Stimulated activated naive CD4-positive, alpha-beta T cell treated with Interleukin-2 at 50 U/mL for 16 hours (primary cell): ENCODE measurements at places on chromosomes 2 and 18.

DNA sequence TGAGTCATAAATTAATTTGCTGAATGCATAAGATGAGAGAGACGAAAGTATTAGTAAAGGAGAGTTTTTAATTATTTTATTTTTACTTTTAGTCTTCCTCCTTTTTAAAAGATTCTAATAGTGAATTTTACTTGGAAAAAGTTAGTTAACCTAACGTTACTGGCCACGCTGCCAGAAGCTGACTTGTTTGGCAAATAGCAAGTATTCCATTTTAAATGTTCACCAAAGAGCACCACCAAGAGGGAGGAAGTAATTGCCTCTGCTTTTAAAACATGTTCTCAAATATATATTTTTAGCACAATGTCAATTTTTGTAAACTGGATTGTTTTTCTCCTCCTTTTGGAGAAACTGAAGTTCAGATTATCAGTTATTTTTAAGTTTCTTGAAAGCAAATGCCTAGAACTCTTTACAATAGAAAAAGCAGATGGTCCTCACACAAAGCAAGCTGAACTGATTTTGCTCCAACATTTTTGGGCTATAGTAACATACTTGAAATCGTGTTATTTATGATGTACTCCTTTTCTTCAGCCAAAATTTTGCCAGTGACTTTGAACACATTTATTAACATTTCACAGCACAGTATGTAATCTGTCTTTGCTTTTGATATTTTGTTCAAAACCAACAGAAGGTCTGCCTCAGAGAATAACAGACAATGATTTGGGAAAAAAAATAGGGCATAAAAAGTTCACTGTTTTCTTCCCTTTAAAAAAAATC lies 1311.0 kb upstream of the FAM98A start:
- no peak for DNase-seq

- no peak for DNase-seq
Observed at GRCh38 chr2:173217116-173217840, 137.4 kb upstream of the CDCA7 start.

DNA sequence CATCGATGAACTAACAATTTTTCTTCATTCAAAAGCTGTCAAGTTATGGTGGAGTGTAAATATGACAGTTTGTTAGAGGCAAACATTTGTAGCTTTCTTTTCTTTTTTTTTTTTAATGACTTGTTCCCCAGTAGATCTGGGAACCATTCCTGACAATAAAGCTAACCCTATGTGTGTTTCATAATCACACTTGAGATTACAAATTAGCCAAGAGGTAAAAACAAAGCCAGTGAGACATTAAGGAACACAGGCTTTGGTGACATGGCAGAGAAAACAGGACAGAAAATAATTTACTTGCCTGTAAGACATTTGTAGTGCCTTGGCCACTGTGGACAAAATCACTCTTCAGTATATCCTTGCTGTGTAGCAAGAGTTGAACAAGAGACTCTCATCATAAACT lies 135.9 kb downstream of the UBE2E3 start:
- no peak for DNase-seq

- no peak for DNase-seq
Observed at GRCh38 chr18:48348739-48349138, 60.4 kb downstream of the ZBTB7C start.

DNA sequence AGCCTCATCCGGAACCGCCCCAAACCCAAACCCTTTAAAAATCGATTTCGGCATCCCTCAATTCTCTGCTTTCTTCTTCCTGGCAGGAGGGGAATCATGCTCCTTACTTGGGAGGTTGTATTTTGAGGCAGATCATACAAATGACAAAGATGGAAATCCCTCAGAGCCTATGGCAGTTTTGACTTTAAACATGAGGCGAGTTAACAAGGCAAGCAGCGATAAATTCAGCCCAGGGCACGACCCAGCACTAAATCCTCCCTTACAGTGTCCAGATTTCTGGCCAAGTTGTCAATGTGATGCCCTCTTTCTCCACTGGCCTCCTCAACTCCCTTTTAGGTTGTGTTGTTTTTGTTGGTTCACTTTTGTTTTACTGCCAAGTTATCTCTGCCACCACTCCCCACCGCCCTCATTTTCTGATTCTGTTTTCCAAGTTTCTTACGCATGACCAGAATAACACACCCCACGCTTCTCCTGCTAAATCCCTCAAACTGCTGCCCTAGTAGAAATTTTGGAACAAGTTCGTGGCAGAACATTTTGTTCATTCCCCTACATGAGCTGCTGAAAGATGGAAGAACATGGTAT lies 68.3 kb downstream of the CTAGE1 start:
- no peak for DNase-seq

DNA sequence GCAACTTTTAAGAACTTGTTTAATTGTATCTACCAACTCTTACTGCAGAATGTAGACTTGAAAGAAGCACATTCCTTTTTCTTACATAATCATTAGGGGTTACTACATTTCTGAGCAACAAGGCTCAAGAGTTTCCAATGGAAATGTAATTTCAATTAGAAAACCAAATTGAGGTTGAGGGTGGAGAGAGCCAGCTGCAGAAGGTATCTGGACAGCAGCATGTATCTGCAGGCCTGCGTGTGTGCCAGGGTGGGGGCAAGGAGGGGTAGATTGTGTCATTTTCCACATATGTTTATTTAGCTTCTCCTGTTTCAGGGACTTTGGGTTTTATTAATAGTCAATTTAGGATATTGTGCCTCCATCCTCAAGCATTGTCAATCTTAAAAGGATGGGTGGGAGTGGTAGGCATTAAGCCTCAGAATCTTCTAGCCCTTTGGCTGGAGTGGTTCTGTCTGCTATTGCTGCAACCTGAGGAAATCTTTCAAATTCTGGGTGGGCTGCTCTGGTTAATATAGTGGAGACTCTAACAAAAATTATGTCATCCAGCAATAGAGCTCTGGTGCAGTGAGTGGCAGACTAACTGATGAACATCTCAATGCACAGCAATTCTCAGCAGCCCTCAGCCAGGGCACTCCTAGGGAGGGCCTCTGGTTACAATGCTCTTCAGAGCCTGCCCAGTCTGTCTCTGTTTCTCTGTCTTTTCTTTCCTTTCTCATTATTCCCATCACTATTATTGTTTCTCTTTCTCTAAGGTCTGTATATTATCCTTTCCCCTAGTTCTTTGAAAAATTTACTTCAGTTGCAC lies 151.4 kb downstream of the RPIA start:
- no peak for DNase-seq

DNA sequence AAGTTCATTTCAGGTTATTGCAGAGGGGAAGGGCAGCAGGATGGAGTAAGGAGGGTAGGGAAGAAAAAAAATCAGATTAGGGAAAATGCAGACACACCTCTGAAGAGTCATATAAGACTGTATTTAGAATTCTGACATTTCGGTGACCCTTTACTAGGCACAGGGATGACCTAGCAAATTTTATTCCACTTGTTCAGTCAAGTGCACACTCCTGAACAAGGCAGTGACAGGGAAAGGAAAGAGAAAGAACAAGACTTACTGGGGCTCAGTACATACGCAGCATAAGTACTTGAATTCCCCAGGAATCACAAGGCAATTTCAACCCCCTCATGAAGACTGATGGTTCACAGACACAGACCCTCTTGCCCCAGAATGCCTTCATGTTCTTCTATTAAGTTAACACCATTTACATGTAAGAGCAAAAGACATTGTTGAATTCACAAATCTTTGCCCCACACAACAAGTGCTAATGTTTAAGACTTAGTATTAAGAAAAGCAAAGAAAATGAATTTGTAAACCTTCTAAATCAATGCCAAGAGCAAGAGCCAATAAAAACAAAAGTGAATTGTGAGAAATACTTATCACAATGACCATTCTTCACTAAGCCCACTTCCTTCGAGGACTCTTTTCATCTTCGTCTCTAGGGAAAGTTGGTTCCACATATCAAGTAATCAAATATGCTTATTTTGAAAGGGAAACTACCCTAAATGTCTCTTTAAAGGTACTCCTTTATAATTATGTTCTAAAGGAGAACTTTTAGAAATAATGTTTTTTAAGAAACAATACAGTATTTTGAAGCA lies 47.0 kb downstream of the COBLL1 start:
- no peak for DNase-seq

- no peak for DNase-seq
Observed at GRCh38 chr2:132415256-132415914, 1.2 kb upstream of the GPR39 start.

DNA sequence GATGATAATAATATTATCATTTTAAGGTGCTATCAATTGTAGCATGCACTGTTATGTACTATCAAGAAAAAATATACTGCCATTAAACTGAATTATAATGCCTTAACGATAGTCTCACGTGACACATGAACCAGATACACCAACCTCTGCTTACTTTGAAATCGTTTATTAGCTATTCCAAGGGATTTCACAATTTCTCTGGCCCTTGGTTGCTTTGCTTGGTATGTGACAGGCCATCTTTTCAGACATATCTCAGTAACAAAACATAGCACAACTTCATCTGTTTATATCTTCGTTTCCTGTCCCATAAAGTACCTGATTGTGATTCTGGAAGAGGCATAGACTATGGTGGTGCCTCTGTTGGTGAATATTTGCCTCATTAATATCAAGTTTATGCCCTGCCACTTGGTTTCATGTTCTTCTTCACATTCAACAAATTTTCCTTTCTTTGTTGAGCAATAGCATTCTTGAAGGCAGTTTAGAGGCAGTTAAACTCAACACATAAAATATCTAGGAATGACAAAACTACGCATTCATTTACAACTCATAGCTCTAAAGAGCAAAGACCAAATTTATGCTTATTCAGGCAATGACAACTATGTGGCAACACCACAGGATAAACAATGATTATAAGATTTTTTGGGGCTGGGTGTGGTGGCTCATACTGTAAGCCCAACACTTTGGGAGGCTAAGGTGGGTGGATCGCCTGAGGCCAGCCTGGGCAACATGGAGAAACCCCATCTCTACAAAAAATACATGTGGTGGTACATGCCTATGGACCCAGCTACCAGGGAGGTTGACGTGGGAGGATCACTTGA lies 84.3 kb downstream of the MCFD2 start:
- DNase-seq = no peak

- peak; percentile 19 for DNase-seq
Observed at GRCh38 chr2:168751104-168751740, 51.2 kb upstream of the NOSTRIN start.

DNA sequence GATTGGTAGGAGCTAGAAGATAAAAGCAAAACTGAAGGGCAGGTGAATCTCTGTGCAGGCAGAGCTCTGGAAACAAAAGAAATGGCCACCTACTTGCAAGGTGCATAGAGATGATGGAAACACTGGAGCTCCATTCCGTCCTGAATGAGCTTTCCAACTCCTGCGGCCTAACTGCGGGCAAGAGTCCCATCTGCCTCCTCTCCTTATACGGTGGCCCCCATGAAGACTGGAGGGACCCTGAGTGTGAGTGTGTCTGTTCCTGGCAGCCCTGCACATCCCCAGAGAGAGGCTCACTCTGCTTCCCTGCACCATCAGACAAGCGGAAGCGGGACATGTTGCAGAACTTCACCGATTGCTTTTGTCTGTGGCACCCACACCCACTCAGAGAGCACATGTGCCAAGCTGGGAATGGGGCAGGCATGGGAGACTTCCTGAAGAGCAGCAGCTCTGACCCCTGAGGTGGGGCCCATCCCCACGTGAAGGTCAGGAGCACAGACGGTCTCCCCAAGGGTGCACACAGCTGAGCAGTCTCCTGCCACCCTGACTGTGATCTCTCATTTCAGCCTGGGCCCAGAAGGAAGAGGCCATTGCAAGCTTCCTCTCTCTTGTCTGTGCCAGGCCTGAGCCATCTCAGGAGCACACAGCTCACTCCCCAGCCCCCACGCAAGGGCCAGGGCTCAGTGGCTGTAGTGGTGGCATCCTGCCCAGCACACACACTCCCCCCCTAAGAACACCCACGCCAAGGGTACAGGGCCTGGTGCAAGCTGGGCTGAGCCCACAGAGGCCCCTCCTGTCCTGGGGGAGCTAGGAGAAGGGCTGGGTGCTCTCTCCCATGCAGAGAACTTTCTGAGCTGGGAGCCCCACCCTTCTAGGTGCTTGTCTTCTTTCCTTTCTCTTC lies 75.3 kb downstream of the STPG4 start:
- no peak for DNase-seq

DNA sequence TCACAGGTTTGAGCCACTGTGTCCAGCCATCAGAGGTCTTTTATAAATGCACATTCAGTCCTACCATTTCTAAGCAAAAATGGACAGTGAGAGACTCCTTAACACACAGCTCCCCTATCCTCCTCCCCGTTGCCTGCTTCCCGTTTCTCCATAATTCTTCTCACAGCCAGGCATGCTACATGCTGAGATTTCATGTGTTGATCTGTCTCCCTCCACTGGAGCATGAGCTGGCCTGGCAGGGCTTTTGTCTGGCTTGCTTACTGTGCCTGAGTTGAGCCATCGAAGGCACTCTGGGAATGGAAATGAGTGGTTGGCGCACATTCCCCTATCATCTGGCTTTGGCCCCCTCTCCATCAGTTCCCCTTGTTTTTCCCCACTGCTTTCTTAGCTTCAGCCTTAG lies 413.5 kb downstream of the PTPRM start:
- DNase-seq = no peak

GRCh38 chr2:237393523-237393922 lies 20.4 kb downstream of the COL6A3 start:
- no peak for DNase-seq

DNA sequence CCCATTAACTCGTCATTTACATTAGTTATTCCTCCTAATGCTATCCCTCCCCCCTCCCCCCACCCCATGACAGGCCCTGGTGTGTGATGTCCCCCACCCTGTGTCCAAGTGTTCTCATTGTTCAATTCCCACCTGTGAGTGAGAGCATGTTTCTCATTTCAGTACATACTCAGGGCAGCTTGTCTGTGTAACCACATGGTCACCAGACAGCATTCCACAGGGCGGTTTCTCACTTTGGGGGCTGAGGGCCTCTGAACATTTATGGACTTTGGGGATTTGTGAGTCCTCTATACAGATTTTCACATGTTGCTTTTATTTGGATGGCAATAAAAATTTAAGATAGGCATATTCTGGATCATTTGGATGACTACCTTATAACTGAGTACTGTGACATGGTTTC lies 84.0 kb downstream of the LYPD6B start:
- no peak for DNase-seq

- no peak for DNase-seq
Observed at GRCh38 chr2:150133623-150134022, 353.8 kb downstream of the RND3 start.

DNA sequence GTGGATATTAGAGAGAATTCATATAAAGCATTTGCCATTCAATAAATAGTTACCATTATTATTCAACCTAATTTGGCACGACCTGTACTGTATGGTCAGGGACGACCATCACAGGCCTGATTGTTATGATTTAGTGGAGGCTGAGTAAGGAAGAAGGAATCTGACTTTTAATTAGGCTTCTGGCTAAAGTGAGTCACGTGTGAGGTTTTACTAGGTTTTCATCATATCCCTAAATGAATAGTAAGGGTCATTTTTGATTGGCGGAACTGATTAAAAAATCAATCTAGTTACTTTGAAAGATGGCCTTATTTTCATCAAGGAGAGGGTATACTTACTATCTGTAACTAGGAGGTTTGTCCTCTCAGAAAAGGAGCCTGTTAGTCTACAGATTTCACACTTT lies 143.4 kb downstream of the ADCYAP1 start:
- no peak for DNase-seq

- DNase-seq = no peak
Observed at GRCh38 chr2:100692906-100693305, 127.0 kb upstream of the NPAS2 start.

GRCh38 chr2:8841932-8842331 lies 4.5 kb upstream of the KIDINS220 start:
- no peak for DNase-seq
